ENCODE measurements at places on chromosomes 6 and 20.

DNA sequence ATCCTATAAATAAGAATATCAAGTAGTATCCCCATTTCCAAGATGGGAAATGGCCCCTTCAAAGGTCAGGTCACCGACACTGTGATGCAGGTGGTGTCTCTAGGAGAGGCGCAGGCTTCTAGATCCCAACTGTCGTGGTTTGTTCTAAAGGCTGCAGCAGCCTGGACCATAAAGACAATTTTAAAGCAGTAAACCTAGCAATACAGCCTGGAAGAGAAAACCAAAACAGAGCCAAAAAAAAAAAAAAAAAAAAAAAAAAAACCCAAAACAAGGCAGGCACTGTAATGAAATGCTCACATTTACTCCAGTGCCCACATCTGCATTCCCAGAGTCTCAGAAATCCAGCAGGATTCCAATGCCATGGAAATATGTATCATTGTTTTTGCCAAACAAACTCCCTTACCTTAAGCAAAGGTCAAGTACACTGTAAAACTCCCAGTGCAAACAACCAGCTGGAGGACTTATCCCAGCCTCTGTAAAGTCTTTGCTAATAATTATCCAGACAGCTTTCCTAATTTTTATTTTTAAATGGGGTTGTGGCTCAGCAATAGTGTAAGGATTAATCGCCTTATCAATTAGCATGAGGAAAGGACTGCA is 98.2 kb downstream of the PSMG4 start:
- DNase-seq = no peak

- DNase-seq = peak; percentile 59
Observed at GRCh38 chr6:148271711-148272439, 70.8 kb upstream of the SASH1 start.

- DNase-seq = no peak
Observed at GRCh38 chr6:108302386-108302785, 7.5 kb downstream of the AFG1L start.

- DNase-seq = peak; percentile 21
Observed at GRCh38 chr6:50272611-50273010, 222.9 kb upstream of the DEFB112 start.

DNA sequence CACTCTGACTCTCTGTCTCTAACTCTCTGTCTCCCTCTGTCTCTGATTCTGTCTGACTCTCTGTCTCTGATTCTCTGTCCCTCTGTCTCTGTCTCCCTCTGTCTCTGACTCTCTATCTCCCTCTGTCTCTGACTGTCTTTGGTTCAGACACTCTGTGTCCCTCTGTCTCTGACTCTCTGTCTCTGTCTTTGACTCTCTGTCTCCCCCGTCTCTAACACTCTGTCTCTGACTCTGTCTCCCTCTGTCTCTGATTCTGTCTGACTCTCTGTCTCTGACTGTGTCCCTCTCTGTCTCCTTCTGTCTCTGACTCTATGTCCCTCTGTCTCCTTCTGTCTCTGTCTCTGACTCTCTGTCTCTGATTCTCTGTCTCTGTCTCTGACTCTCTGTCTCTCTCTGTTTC is 21.7 kb upstream of the NOL4L start:
- no peak for DNase-seq

- DNase-seq = no peak
Observed at GRCh38 chr6:3196770-3197169, 30.7 kb downstream of the TUBB2B start.

- no peak for DNase-seq
Observed at GRCh38 chr20:19750907-19751636, 7.0 kb upstream of the RIN2 start.

DNA sequence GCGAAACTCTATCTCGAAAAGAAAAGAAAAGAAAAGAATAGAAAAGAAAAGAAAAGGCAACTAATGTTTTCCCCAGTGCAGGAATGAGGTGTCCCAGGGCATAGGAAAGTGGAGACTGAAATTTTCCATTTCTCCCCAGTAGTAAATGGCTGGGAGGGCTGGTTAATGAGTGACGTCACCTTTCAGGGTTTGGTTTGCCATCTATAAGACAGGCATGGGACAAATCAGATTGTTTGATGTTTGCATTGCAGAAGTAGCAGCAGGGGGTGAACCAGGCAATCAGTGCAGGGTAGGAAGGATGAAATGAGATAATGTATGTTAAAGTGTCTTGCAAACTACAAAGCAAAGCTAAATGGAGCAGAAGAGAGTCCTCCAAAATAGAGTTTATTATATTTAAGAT is 533.4 kb downstream of the PKHD1 start:
- DNase-seq = no peak

DNA sequence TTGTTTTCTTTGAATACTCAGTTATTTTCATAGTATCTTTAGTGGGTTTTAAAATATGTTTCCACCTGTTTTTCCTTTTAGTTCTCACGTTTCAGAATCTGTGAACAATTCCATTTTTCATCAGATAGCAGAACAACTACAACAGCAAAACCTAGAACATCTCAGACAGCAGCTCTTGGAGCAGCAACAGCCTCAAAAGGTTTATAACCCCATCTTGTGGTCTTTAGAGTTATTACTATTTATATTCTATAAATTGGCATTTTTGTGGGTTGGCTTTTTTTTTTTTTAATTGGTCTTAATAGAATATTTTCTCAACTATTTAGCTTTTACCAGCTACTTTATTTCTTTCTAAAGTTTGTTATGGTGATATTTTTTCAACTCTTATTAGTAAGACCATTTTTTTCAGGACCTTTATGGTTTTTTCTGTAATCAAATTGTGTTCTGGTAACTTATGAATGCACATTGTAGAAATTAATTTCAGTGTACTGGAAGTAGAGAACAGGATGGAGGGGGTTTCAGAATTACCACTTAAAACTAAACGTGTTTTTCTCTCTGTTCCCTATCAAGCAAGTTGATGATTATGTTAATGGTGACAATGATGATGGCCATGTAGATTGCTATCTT is 72.2 kb downstream of the SCAF8 start:
- peak; percentile 10 for DNase-seq

GRCh38 chr6:35977308-35977707 is 47.1 kb downstream of the SLC26A8 start:
- no peak for DNase-seq

GRCh38 chr20:4856022-4856755 is 134.5 kb downstream of the PRND start:
- no peak for DNase-seq

- peak; percentile 71 for DNase-seq
Observed at GRCh38 chr6:125947615-125948014, 9.0 kb upstream of the HINT3 start.

GRCh38 chr6:164252291-164252690 is 837.8 kb downstream of the QKI start:
- DNase-seq = no peak

DNA sequence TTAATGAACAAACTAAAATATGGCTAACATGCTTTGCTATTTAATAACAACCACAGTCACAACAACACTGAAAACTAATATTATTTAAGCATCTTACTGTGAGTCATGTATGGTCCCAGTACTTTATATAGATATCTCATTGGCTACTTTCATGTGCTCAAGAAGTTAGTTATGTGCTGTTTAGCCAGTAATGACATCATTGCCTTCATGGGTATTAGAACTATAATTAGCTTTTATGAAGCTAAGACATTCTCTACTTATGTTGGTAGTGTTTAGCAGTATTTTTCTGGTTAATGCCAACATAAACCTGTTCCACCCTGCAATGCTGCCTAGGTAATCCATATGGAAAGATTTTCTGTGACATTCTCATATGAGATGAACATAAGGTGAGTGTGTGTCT is 56.1 kb downstream of the ADGRG6 start:
- DNase-seq = no peak

DNA sequence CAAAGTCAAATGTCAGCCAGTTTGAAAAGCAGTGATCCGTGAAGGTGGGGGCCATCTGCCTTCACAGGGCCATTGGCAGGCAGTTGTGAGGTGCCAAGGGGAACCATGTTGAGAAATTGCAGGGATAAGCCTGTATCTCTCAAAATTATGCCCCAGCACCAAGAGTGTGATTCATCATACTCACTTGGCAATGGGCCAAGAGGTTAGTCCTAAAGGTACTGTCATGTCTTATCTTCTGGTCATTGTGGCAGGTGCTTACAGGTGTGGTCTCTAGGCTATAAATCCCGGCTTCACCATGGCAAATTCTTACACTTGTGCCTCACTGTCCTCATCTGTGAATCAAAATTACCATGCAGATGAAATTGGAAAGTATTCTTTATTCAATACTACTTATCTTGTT is 150.7 kb upstream of the LAMP5 start:
- no peak for DNase-seq

- no peak for DNase-seq
Observed at GRCh38 chr6:33770124-33770832, 18.7 kb downstream of the LEMD2 start.

GRCh38 chr6:123169774-123170095 is 173.7 kb downstream of the CLVS2 start:
- no peak for DNase-seq

DNA sequence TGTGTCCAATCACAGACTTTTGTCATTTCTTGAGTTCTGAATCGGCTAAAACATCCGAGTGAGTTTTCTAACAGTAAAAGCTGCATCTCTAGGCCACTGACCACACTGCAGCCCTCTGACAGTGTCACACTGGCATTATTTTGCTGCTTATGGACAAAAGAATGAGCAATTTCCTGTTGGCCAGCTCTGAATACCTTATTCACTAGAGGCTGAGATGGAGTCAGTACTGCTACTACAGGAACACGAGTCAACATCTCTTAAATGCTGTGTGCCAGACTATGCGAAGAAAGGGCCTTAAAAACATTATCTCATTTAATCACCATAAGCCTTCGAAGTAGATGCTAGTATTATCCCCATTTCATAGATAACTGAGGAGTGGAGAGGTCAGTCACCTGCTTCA is 42.5 kb upstream of the IPCEF1 start:
- peak; percentile 65 for DNase-seq

DNA sequence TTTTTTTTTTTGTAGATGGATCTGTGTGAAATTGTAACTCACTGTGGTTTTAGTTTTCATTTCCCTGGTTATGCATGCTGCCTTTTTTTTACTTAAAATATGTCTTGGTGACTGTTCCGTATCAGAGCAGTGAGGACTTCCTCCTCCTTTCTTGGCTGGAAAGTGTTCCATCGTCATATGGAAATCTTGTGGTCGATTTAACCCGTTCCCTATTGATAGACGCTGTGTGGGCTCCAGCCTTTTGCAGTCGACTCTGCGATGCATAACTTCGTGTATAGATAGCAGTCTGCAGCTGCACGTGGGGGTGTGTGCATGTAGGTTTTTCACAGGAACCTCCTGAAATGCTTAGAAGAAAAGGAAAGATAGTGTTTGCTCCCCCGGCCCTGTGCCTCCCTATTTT is 28.1 kb upstream of the PNPLA1 start:
- no peak for DNase-seq

DNA sequence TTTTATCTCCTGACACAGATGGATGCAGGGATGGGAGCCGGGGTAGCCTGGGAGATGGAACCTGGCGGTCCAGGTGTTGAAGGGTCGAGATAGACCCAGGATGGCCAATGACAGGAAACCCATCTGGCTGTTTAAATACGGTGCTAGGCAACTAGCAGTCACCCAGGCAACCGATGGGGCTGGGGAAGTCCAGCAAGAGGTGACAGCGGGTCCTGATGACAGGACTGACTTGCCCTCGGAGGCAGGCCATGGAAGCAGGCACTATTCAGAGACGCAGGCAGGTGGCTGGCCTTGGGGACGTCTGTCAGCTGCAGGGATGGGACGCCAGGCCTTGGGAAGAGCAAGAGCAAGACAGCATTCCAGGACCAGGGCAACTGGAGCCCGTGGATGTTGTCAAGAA is 135.4 kb upstream of the RALGAPA2 start:
- no peak for DNase-seq

- DNase-seq = no peak
Observed at GRCh38 chr6:154353626-154354025, 3.0 kb downstream of the IPCEF1 start.

GRCh38 chr6:82396964-82397751 is 33.5 kb downstream of the TPBG start:
- DNase-seq = peak; percentile 95

Measured in A172 (cell line).